ENCODE measurements at places on chromosomes 7 and 10.
A peak's percentile ranks its signal among the peaks of the same experiment; 100 is the strongest.

DNA sequence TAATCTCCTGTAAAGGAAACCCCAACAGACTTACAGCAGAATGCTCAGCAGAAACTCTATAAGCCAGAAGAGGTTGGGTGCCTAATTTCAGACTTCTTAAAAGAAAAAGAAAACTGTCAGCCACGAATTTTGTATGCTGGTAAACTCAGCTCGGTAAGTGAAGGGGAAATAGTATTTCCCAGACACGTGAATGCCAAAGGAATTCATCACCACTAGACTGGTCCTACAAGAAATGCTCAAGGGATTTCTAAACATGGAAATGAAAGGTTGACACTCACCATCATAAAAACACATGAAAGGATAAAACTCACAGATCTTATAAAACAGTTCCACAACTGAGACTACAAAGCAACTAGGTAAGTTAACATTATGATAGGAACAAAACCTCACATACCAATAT, 68.6 kb downstream of the GLCCI1 start:
- DNase-seq: no peak

DNA sequence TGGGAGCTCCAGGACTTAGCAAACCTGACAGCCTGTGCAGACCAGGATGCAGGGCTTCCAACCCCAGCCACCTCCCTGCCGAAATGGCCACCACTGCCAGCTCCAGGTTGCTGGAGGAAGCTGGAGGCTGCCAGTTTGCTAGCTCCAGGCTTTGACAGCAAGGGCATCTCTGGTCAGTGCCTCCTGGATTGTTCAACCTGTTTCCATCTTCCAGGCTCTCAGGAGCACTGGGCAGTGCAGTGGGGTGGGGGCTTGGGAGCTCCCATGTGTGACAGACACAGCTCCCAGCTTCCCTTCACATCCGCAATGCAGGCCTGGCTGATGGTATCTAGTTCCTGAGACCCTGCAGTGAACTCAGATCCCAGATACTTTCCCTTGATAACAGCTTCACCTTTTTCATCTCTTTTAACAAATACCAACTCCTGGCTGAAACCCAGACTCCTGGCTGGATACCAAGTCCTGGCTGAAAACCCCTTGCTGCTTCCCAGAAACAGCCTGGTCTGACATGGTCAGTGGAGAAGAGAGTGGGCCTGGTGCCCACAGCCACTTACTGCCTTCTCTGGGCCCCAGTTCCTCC, 20.8 kb upstream of the RET start:
- no peak for DNase-seq

DNA sequence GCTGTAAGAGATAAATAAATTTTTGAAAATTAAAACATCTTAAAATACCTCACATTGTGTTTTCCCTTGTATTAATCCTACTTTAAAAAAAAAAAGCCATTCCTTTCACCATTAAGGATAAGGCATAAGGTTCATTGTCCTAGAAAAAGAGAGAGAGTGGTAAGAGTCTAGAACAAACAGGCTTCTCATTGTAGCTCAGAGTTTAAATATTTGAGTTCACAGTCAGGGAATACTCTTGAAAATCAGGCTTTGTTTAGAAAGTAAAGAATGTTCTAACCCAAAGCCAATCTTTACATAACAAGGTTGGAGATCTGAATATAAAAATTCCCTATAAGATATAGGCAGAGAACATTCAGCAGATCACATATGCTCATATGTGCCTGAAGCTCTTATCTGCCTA, 40.2 kb upstream of the TES start:
- no peak for DNase-seq

DNA sequence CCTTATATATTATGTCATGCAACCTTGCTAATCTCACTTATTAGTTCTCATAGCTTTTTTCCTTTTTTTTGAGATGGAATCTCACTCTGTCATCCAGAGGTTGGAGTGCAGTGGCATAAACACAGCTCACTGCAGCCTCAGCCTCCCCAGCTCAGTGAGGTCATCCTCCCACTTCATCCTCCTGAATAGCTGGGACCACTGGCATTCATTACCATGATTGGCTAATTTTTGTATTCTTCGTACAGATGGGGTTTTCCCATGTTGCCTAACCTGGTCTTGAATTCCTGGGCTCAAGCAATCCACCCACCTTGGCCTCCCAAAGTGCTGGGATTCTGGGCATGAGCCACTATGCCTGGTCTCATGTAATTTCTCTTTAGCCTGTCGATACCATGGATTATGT, 89.1 kb upstream of the TRIM24 start:
- DNase-seq: no peak

- DNase-seq: peak; percentile 57
Observed at GRCh38 chr10:104327745-104328645, 10.3 kb downstream of the ITPRIP start.

GRCh38 chr7:27169658-27170425, 4.3 kb downstream of the HOXA10 start:
- DNase-seq: no peak

GRCh38 chr10:62626817-62627216, 177.7 kb upstream of the ADO start:
- DNase-seq: no peak

- no peak for DNase-seq
Observed at GRCh38 chr10:91924212-91925021, 847 bp downstream of the BTAF1 start.

GRCh38 chr10:3570131-3570729, 214.8 kb downstream of the KLF6 start:
- DNase-seq: no peak

DNA sequence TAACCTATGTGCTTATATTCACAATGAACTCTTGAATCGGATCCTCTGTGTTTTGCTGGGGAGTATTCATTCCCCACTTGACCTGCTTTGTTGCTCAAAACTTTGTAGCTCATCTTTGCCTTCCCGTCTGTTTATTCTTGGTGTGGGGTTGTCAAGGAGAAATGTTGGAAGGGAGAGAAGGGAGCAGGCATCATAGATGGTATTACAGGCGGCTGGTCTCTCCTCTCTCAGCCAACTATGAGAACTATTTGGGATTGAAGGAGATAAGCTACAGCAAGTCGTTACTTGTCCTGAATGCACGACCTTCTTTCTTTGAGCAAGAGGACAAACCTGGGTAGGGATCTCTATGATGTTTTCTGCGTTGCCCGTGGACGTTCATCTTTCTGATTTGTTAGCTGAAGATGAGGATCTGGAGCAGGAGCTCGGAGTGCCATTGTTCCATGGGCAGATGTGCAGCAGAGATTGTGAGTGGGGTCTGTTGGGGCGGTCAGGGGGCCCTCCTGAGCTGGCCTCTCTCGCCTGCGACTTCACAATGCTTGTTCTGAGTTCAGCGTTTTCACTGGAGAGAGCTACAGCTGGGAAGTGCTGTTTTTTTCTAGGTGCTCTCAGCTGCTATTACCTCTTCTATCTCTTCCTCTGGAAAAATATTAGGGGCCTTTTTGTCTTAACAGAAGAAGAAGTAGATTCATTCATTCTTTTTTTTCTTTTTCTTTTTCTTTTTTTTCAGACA, 126.9 kb upstream of the KLF6 start:
- DNase-seq: no peak

GRCh38 chr10:33817605-33818004, 483.1 kb upstream of the NRP1 start:
- DNase-seq: no peak

DNA sequence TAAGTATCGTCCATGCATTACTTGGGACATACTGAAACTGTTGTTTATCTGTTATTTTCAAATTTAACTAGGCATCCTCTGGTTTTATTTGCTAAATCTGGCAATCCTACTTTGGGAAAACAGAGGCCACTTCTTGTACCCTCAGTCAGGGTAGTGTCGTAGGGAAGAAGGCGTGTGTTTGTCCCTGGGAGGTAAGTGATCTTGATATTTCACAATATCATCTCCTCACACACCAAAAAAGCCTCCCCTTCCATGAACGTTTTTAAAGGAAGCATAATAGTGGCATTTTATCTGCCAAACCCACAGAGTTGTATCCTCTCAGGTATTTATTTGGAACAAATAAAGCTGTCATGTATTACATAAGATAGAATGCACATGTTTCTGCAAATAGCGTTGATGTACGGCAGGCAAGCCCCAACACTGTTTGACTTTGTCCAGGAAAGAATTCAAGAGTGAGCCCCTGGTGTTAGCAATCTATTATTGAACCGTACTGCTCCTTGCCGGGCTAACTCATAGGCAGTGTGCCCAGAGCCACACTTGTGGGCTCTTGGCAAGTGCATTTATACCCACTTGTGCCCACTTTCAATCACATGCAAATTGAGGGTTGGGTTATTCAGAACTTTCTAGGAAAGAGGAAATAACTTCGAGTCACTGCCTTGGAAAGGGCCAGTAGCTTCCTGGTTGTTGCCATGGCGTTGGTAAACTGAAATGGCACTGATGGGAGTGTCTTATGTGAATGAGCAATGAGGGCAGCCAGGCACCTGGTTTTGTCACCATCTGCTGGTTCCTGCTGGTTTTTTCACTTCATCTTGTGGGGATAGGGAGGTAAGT, 266.0 kb downstream of the USP6NL start:
- no peak for DNase-seq
